A549 treated with Hydrocortisone at 1 μM for 4 hours (cell line): ENCODE measurements at places on chromosomes 4 and X. TPM values are rescaled to one million over a fixed set of nuclear protein-coding genes. Genes with fewer than 3 reads are reported as not detected.

Gene CLCN4
- total RNA-seq: 3.6 to 5.9 TPM (median 4.3 TPM) in 5 replicates

Gene CITED1
- 1.2 to 2.8 TPM (median 1.8 TPM) in 5 replicates for total RNA-seq

Gene ASB12
- not detected in 5 replicates for total RNA-seq

Gene SSX3
- total RNA-seq: not detected in 5 replicates

Gene TMEM31
- 0.21 TPM in 1 of 5 replicates, not detected in the others for total RNA-seq

Gene ARSD
- 13.0 to 15.2 TPM (median 14.0 TPM) in 5 replicates for total RNA-seq

Gene KDR
- 0.06 to 0.26 TPM (median 0.10 TPM) in 5 replicates for total RNA-seq

Gene FMR1NB
- not detected in 5 replicates for total RNA-seq

Gene PAGE4
- not detected in 5 replicates for total RNA-seq

Gene DCAF12L2
- total RNA-seq: 0.07 to 0.10 TPM (median 0.08 TPM) in 4 of 5 replicates, not detected in the other

Gene GUF1
- 7.3 to 11.6 TPM (median 8.9 TPM) in 5 replicates for total RNA-seq

Gene PROM1
- total RNA-seq: 0.39 to 0.56 TPM (median 0.52 TPM) in 5 replicates

Gene PABPC1L2A
- 0.03 TPM in 1 of 5 replicates, not detected in the others for total RNA-seq

Gene SHROOM3
- total RNA-seq: 11.0 to 16.6 TPM (median 14.6 TPM) in 5 replicates

Gene DUSP21
- not detected in 5 replicates for total RNA-seq

Gene ARL9
- total RNA-seq: not detected in 5 replicates

Gene ARMCX6
- total RNA-seq: 45.8 to 48.6 TPM (median 47.8 TPM) in 5 replicates

Gene ODAPH
- total RNA-seq: not detected in 5 replicates
